Cortex of kidney (tissue), 1 donor: ENCODE measurements at places on chromosomes 7 and 10.

GRCh38 chr10:120945182-120945581 lies 94.0 kb downstream of the WDR11 start:
- DNase-seq: no peak

DNA sequence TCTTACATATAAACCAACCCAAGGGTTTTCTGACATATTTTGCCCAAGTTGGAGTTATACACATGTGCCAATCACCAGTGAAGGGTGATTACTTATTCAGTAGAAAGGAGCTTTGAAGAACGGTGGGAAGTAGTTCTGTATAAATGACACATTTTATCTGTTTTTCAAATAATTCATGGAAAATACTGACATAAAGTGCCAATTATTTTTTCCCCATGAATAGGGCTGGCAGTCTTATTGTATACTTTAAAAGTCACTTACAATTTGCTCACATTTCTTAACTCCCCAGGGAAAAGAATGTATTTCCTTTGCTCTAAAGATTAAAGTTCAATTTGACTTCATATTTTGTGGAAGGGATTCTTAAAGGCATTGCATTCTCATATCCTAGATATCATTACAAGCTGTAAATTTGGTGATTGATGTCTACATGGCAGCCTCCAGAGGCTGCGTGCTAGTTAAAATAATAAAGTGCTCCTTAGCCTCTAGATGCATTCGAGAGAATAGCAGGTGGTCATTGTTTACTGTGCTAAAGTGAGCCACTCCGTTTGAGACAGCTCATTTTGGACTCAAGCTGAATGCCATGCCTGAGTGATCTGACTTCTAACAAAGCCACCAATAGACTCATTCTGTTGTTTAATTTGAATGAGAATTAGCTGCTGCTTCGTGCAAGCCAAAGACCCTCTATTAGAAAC lies 148.8 kb upstream of the NRP1 start:
- no peak for DNase-seq

GRCh38 chr10:8069627-8070026 lies 15.1 kb downstream of the GATA3 start:
- no peak for DNase-seq

DNA sequence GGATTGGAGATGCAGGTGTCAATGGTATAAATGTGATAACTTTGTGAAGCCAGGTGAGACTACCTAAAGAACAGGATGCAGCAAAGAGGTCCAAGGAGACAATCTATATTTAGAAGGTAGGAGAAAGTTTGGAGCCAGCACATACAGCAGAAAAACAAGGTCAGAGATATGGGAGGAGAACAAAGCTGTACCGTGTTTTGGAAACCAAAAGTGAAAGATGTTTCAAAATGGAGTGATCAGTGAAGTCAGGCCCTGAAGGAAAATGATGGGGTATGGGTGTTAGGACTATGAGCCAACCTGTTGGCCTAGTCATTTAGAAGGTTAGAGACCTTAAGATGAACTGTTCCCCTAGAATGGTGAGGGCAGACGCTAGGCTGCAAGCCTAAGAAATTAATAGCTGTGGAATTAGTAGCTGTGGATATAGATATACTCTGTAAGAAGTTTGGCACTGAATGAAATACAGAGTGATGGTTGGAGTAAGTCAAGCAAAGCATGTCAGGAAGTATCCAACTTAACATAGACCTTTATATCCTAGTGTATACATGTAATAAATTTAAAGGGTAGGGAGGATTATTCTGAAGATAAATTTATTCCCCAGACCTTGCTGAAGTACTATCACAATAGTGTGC lies 149.8 kb upstream of the WNT16 start:
- DNase-seq: no peak

- no peak for DNase-seq
Observed at GRCh38 chr10:86655173-86655540, 810 bp downstream of the OPN4 start.

DNA sequence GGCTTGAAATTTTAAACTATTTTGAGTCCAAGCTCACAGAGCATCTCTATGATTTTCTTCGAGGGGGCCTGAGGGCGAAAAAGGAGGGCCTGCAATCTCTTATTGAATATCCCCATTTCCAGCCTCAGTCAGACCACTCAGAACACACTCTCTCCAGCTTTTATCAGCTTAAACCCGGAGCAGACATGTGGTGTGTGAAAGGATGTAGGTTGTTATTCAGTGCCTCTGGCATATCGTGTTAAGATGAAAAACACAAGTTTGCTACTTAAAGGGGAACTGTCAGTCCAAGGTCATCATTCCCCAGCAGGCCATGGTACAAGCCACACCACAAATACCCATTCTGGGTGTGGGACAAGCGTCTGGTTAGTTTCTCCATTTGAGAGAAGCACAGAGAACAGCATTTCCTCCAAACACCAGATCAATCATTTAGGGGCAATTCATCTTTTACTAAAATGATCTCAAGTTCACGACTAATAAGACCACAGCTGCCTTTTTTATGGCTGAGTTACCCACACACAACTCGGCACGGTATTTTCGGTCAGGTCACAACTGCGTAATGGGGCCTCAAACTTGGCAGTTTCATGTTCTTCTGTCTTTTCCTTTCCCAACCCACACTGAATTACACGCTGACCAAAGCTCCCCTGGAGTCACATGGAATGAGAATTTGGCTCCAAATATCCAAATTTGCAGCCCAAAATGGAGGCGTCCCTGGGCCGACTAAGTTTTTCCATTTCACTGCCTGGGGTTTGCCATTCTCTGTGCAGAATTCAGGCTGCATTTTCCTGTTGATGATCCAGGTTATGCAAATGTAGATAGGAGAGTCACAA lies 188.4 kb downstream of the SEM1 start:
- DNase-seq: no peak

DNA sequence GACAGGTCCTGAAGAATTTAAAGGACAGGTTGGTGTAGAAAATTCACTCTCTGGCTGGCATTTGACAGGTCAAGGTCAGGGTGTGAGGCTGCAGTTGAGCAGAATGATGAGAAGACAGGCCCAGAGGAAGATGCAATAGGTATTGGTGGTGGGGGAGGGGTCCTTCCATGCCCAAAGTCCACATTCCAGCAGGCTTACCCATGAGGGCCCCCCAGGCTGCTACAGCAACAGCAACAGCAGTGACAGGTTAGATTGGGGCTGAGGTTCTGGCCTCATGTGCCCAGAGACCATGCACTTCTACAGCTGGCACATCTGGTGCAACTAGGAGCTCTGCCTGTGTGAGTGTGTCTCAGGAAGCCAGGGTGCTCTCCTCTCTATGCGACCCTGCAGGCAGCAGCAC lies 223.5 kb upstream of the GHITM start:
- DNase-seq: no peak

GRCh38 chr7:118306771-118307170 lies 82.3 kb downstream of the ANKRD7 start:
- no peak for DNase-seq

DNA sequence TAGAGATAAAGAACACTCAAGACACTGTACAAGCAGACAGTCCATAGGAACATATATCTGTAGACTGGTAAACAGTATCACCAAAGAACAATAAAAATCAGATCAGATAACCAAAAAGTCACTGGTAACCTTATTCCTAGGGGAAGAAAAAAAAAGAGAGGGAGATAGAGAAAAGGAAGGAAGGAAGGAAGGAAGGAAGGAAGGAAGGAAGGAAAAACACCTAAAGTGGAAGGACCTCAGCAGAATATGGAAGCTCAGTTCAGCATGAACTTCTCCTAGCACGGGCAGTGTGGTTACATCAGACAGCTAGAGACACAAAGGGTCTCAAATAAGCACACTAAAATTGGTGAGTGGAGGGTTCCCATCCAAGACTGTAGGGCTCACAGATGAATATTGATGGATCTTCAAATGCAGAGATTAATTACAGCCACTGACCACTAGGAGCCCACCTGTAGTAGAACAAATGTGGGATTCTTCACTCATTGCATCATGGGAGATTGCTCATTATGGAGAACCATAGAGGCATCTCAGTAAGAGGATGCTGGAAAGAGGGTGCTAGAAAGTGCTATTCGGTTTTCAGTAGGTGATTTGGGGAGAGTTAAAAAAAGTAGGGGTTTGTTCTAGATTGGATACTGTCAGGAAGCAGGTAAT lies 293.4 kb upstream of the C7orf33 start:
- DNase-seq: no peak

GRCh38 chr7:155665957-155666287 lies 21.5 kb downstream of the RBM33 start:
- no peak for DNase-seq

DNA sequence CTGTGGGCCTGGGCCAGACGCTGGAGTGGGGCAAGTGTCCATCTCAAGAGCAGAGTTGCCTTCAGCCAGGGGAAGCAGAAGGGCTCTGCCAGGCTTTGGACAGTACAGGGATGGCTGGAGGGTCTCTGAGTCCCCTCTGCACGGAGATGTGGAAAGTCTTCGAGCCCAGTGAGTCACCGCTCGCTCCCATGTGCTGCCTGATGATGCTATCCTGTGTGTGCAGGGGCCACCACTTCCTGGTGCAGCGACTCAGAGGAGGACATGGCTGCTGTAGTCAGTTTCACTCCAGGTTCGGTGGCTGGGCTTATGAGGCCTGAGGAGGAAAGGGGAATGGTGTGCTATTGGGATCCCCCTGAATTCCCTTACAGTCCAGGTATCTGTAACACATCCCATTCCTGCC lies 6.0 kb downstream of the ADCYAP1R1 start:
- no peak for DNase-seq

DNA sequence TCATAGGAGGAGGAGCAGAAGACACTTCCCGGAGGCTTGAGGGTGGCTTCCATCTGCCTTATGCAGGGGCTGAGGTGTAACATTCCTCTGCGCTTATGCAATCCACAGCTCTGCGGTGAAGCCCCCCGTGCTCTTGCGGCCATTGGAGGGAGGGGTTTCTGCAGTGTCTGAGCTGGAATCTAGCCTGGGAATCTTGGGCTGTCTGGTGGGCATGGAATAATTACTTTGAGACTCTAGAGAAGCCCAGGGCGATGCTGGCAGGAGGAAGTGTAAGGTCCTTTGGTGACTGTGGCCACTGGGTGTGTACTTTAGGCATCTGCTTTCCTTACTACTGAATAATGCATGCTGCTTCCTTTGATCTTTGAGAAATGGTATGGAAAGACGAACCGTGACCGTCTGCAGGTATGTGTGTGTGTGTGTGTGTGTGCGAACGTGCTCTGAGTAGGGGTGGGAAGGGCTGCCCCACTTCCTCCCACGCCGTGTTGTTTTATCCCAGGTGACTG lies 181.0 kb downstream of the PRPF18 start:
- no peak for DNase-seq
